ENCODE measurements at places on chromosomes 3 and 15.

GRCh38 chr3:177158461-177158860 lies 38.8 kb downstream of the TBL1XR1 start:
- DNase-seq = no peak

DNA sequence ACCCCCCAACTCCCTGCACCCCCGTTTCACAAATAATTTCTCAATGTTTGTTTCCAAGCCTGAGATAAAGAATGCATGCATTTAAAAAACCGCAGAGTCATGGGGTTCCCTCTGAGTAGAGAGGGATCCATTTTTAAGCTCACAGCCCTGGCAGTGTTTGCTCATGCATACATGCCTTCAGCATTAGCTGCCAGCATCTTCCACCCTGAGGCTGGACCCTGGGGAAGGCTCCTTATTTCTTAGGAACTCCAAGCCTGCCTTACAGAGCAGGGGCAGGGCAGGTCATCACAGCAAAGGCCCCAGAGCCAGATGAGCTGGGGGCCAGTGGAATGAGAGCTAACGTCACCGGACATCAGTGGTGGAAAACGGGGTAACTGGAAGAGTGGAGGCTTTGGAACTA lies 31.3 kb downstream of the TLE3 start:
- DNase-seq = no peak

DNA sequence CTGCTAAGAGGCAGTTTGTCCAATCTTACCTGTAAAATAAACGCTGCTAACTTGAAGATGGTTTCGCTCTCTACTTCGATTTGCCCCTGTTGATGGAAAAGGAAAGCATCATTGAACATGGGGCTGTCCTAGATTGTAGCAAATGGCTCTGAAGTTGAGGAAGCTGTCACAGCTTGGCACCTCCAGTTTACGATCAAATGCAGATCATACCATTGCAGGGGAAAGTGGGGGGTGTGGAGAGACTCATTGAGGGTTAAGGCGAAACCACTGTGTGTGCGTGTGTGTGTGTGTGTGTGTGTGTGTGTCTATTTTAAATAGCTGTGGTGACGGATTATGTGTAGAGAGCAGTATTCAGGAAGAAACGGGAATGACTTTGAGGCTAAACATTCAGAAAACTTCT lies 127.6 kb upstream of the LMOD3 start:
- DNase-seq = no peak

GRCh38 chr3:47916201-47916600 lies 100.0 kb downstream of the MAP4 start:
- no peak for DNase-seq

GRCh38 chr3:175278680-175279079 lies 419.5 kb downstream of the NAALADL2 start:
- DNase-seq = no peak

- DNase-seq = no peak
Observed at GRCh38 chr15:79051941-79052731, 38.4 kb downstream of the RASGRF1 start.

Measured in CD4-positive, alpha-beta T cell treated with Interleukin-6 at 100 ng/mL for 8 hours (primary cell).